ENCODE measurements at places on chromosomes 7 and 10. TPM values are rescaled to one million over a fixed set of nuclear protein-coding genes. Genes with fewer than 3 reads are reported as not detected.

Gene OR2A1
- not detected for total RNA-seq

Gene PI4K2A
- 14.4 TPM for total RNA-seq

Gene GPR85
- total RNA-seq, result not detected

Gene GATA3
- total RNA-seq, result 98.1 TPM

Gene POLR2J2
- total RNA-seq, result 42.6 TPM

Gene ACTL6B
- total RNA-seq, result not detected

Gene HOXA7
- total RNA-seq, result not detected

Gene TOMM7
- total RNA-seq, result 630 TPM

Gene OR2A7
- 2.5 TPM for total RNA-seq

Gene CARD11
- 132 TPM for total RNA-seq

Data from T-cell (primary cell).